ENCODE measurements at places on chromosomes 16 and 17.

GRCh38 chr17:2542456-2542855 lies 30.8 kb upstream of the METTL16 start:
- DNase-seq = no peak

DNA sequence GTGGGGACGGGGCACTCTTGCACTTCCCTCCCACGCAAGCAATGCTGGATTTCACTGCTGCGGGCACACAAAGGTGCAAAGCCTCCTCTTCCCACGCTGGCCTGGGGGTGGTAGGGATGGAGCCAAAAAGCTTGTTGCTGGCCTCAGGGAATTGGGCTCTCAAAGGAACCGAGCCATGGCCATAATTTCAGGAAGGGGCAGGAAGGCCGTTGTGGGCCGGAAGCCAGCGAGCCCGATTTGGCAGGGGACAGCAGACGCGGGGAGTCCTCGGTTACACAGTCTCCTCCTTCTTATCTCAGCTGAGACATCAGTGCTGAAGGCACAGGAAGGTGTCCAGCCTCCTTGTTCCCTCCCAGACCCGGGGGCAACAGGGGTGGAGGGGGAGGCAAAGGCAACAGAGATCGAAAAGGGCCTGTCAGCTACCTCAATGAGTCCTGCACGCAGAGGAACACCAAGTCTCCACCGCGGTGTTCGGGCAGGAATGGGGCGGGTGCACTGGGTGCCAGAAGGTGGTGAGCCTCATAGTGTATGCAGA lies 59.5 kb downstream of the SLFN11 start:
- peak; percentile 61 for DNase-seq

DNA sequence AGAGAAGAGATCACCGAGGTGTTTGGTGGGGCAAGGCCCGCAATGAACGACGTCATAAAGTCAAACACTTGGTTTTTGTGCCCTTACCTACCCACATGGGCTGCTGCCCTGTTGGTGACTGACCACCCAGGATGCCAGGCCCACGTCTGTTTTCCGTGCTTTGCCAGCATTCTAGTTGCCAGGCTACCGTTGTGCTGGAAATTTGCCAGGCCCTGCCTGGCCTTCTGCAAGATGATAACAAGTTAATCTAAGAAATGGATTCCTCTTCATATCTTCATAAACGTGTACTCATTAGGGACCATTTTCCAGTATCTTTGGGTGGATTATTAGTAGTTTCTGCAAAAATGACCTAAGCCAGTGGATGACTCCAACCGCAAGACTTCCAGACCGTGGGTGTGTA lies 35.4 kb downstream of the SLC6A4 start:
- DNase-seq = no peak

DNA sequence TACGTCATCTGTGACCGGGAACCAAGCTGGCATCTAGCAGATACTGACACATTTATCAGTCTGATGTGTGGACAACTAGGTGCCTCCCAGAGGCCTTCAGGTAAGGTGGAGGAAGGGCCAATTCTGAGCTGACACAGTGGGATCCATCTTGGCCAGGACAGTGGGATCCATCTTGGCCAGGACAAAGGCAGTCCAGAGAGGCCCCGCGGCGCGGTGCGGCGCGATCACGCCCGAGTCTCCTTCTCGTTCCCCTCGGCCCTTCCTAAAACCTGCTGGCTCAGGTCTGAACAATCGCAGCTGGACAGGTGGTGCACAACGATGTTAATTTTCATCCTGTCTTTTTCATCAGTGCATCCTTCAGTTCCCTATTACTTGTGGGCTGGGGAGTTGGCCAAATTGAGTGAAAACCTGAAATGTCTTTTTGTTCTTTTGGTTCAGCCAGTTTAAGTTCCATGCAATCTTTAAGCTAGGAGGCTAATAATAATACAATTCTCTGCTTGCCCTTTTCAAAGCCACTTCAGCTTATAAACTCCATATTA lies 486 bp upstream of the WSB1 start:
- peak; percentile 7 for DNase-seq

GRCh38 chr17:65191811-65192740 lies 54.9 kb downstream of the RGS9 start:
- no peak for DNase-seq

GRCh38 chr17:12664894-12665262 lies 812 bp upstream of the MYOCD start:
- no peak for DNase-seq

DNA sequence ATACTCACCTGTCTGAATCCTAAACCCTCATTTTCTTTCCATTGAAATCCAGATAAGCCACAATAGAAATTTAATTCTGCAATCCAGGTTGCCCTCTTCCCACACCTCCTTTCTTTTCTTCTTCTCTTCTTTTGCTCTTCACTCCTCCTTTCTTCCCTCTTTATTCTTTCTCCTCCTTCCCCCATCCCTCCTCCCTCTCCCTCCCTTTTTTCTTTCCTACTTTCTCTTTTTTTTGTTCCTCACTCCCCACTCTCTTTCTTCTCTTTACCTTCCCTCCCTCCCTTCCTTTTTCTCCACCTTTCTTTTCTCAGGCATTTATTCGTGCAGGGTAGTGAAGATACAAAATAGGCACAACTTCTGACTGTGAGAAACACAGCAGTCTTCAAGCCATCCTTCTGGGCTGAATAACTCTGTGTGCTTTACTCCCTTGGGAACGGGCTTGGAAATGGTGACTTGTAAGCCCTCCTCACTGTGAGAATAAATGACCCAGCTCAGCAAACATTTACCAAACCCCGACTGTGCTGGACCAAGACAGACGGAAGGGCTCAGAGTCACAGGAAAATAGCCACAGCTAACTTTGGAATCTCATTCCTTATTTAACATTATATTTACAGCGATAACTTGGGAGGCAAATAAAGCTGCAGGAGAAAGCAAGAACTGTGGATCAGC lies 140.8 kb downstream of the HAPSTR1 start:
- no peak for DNase-seq

DNA sequence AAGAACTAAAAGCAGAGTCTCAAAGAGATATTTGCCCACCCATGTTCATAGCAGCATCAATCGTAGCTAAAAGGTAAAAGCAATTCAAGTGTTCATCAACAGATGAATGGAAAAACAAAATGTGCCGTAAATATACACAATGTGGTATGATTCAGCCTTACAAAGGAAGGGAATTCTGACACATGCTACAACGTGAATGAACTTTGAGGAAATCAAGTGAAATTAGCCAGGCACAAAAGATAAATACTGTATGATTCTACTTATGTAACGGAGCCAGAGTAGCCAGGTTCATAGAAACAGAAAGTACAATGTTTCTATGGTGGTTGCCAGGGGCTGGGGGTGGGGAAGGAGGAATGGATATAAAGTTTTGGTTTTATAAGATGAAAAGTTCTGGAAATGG lies 57.8 kb upstream of the IL34 start:
- no peak for DNase-seq

GRCh38 chr17:50173335-50173941 lies 7.6 kb downstream of the SGCA start:
- DNase-seq = no peak

- DNase-seq = peak; percentile 59
Measured at GRCh38 chr17:42819939-42820535, 4.0 kb downstream of the BECN1 start.

DNA sequence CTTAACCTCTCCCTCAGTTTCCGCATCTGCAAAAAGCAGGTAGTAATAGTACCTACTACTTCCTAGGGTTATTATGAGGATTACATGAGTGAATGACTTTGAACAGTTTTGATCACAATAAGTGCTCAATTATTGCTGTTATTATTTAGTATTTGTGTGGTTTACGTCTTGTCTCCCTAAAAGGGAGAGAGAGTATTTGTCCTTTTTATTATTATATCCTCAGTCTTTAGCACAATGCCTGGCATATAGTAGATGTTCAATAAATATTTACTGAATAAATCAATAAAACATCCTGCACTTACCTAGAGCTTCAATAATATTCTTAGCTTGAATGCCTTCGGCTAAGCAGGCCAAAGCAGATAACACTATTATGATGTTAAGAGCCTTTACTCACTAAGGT lies 160.0 kb downstream of the TANC2 start:
- no peak for DNase-seq

GRCh38 chr17:15185625-15185991 lies 79.5 kb downstream of the PMP22 start:
- DNase-seq = no peak

- no peak for DNase-seq
Measured at GRCh38 chr16:22330326-22330725, 33.1 kb downstream of the POLR3E start.

DNA sequence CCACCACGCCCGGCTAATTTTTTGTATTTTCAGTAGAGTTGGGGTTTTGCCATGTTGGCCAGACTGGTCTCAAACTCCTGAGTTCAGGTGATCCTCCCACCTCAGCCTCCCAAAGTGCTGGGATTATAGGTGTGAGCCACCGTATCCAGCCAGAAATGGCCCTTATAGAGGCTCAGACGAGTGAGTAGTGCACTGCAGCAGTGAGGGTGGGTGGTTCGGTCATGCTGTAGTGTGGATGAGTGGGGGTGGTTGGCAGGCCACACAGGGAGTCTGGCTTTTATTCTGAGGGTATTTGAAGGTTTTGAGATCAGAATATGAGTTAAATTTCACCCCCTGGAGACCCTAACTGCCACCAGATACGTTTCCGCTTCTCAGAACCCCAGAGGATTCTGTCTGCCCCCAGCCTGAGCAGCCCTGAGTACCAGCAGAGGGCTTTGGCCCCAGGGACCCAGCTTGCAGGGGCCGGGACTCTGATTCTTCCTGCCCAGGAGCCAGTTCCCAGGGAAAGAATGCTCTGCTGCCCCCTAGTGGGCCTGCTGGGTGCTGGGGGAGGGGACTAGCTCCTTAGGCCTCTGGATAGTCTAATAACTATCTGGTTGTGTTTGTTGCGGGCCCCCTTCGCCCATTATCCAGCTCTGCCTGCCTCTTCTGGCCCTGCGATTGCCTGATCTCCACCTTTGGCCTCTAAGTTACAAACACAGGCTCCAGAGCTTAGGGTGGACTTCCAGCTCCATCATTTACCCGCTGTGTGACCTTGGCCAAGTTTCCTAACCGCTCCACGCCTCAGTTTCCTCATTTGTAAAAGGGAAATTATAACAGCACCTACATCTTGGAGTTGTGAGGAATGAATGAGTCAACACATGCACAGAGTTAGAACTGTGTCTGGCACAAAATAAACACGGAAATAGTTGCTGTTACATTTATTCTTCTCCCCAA lies 2.0 kb downstream of the ZNF771 start:
- DNase-seq = peak; percentile 95

DNA sequence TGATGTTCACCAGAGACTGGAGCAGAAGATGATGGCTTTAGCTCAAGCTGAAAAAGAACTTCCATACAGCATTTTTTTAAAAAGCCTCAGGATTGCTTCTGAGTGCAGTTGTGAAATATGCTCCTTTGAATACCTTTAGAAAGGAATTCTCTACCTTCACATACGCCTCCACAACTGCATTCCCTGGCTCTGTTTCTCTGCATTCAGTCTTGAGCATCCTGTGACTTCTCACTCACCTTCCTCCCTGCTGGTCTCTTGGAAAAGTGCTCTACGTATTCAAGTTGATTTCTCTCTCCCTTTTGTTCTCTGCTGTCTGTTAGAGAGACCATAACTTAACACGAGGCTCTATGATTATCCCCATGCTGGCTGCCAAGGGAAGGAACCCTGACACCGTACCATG lies 34.5 kb downstream of the HS3ST2 start:
- DNase-seq = no peak

- no peak for DNase-seq
Measured at GRCh38 chr17:80960797-80961452, 30.7 kb upstream of the CHMP6 start.

DNA sequence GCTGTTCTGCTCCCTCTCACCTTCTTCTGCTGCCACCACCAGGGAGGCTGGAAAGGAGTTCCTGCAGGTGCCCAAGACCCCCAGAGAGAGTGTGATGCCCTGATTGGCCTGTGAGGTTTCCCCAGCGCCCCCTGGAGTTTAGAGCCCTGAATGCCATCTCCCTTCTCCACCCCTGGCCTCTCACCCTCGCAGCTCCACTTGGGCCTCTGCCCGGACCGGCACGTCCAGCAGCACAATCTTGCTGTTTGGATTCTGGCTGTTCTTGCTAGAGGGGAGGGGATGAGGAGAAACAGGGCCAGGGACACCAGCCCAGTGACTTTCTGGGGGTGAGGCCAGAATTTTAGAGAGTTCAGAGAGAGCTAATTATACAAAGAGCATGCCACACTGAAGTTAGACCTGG lies 12.5 kb upstream of the FAM171A2 start:
- DNase-seq = no peak

- DNase-seq = no peak
Measured at GRCh38 chr16:53542283-53542682, 39.3 kb upstream of the AKTIP start.

DNA sequence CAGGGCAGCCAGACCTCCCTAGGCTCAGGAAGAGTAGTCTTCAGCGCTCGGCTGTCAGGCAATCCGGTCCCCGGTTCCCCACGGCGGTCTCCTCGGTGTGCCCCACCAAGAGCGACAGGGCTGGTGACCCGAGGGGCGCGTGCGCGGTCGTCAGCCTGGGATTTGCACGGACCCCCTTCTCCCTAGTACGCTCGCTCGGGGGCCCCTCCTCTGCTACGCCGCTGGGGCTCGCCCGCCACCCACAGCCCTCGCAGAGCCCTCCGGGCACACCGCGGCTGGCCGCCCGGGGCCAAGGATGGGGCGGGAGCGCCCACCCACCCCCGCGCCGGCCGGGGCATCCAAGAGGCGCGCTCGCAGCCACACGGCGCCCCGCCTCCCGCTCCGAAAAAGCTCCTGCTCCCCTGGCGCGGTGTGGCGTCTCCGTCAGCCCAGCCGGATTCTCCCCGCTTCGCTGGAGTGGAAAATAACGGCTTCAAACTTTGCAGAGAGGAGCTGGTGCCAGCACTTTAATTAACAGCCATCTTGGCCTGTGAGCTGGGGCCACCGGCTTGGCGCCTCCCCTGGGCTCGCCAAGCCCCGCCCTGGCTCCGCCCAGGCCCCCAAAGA lies 2.1 kb upstream of the C1QL1 start:
- DNase-seq = no peak

DNA sequence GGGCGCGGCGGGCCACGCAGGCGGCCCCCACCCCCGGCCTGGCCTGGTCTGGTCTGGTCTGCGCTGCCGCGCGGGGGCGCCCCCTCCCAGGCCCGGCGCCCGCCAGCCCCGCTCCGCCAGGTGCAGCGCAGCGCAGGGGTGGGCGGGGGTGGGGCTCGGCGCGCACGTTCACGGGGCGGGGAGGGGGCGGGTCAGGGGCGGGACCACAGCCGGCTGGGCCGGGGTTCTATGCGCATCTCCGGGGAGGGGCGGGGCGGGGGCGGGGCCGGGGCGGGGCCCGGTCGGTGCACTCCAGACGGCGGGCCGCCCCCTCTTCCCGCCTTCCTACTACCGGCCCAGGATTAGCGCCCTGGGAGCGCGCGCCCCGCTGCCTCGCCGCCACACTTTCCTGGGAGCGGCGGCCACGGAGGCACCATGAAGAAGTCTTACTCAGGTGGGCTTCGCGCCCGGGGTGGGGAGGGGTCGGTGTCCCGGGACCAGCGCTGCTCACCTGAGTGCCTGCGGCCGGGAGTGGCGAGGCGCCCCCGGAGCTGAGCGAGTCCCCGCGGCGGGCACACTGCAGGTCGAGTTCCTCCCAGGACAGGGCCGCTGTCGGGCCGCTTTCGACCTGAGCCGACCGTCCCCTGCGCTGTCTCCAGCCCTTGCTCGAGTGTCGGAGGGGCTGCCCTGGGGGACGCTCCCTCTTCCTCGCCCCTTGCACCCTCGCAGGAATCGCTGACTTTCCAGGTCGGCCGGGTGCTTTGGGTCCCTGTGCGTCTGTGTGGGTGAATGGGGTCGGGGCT lies 140.5 kb downstream of the SEC14L1 start:
- DNase-seq = peak; percentile 65
